ENCODE measurements at places on chromosomes 6 and 20. TPM values are rescaled to one million over a fixed set of nuclear protein-coding genes. Genes with fewer than 3 reads are reported as not detected.

Gene SLC22A3
- polyA plus RNA-seq, result 4.3 TPM

Gene HLA-G
- 0.51 TPM for polyA plus RNA-seq

Gene REV3L
- 47.9 TPM for polyA plus RNA-seq

Gene BEND6
- 6.0 TPM for polyA plus RNA-seq

Gene MAN1A1
- 94.1 TPM for polyA plus RNA-seq

Gene PTK7
- 223 TPM for polyA plus RNA-seq

Gene CRISP3
- 0.10 TPM for polyA plus RNA-seq

Gene OR2H2
- not detected for polyA plus RNA-seq

Gene MAP7
- 33.7 TPM for polyA plus RNA-seq

Gene OR2J3
- not detected for polyA plus RNA-seq

Gene FOXC1
- polyA plus RNA-seq, result 80.3 TPM

Gene MYLK4
- 0.96 TPM for polyA plus RNA-seq
